Stimulated activated CD8-positive, alpha-beta memory T cell treated with anti-CD3 and anti-CD28 coated beads, Interleukin-7, amount 100 ng/mL, for 1 hour (primary cell): ENCODE measurements at places on chromosomes 4 and X.

DNA sequence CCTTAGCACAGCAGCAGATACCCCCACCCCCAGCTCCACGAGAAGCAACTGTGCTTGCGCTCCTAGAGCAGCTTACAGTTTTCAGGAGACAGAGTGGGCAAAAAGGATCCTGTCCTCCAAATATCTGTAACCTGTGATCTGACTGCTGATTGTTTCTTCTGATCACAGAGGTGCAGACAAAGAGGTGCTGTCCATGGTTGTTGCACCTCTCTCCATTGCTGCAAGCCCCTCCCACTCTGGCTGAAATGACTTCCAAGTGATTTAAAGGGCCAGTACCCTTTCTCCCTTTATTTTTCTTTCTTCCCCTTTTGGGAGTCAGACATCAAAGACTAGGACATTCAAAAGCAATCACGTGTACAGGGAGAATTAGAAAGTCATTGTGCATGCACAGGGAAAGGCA, 205.3 kb upstream of the GEMIN8 start:
- DNase-seq, result no peak

GRCh38 chrX:72062916-72063315, 68.8 kb downstream of the RTL5 start:
- DNase-seq, result no peak

DNA sequence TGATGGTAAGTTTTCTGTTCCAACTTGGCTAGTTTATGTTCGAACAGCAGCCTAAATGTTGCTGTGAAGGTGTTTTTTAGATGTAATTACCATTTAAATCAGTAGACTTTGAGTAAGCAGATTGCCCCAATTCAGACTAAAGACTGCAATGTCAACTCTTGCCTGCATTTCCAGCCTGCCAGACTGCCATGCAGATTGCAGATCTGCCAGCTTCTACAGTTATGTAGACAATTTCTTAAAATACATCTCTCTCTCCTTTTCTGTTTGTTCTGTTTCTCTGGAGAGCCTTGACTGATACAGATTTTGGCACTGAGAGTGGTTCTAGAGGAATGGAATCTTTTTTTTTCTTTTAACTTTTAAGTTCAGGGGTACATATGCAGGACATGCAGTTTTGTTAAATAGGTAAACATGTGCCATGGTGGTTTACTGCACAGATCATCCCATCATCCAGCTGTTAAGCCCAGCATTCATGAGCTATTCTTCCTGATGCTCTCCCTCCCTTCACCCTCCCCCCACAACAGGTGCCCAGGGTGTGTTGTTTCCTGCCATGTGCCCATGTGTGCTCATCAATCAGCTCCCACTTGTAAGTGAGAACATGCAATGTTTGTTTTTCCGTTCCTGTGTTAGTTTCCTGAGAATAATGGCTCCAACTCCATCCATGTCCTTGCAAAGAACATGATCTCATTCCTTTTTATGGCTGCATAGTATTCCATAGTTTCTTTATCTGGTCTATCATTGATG, 227.8 kb downstream of the CPE start:
- no peak for DNase-seq

- DNase-seq, result no peak
Measured at GRCh38 chr4:151561551-151562256, 152.7 kb downstream of the FHIP1A start.

- DNase-seq, result no peak
Measured at GRCh38 chr4:152146244-152146643, 385.4 kb upstream of the GATB start.

DNA sequence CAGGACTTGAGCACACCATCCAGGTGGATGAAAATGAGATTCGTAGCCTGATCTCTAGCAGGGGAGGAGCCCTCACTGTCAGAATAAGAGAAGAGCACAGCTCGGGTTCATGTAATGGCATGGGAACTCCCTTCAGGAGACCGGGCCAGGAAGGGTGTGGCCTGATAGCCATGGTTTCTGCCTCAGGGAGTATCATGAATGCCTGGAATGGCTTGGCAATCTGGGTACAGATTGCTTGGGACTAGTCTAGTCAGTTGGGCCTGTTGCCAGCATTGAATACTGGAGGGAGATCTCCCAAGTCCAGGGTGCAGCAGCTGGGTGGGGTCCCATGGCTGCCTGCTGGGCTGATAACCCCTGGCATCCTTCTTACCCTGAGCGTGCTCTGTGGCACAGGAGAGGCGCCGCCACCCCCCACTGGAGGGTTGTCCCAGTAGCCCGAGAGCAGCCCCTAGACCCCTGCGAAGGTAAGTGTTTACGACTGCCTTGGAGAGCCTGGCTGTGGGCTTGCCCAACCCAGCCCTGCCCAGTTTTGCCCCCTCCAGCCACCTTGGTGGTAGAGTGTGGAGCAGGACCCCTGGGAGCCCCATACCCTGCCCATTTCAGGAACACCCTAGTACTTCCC, 298.8 kb downstream of the TEX13A start:
- DNase-seq, result no peak

- DNase-seq, result no peak
Measured at GRCh38 chrX:123685232-123685631, 47.6 kb downstream of the THOC2 start.

DNA sequence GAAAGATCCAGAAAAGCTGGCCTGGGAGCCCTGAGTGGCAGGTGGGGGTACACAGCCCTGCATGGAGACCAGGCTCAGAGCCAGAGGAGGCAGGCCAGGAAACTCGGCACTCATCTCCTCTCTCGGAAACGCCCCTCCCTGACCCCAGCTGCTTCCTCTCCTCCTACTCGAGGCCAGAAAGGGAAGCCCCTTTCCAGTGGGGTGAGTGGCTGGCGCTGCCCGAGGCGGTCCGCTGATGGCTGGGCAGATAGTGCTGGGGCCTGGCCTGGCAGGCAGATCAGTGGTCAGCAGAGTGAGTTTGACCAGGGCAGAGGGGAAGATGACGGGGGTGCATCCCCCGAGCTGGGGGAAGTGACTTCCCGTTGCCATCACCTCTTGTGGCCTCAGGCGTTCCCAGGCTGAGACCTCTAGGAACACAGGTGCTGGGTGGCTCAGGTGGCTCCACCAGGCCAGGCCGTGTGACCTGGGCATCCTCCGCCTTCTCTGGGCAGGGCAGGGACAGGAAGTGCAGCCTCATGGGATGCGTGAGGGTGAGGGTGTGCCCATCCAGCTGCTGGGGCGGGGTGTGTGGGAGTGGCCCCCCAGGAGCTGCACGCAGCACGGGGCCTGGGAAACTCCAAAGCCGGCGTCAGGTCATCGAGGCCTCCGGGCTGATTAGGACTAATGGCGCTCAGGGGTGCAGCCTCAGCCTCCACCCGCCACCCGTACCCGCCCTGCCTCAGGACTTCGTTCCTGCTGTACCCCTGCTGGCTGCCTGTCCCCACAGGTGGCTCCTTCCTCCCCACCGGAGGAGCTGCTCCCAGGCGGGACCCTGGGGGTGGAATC, 5.7 kb downstream of the SH3BP2 start:
- no peak for DNase-seq

DNA sequence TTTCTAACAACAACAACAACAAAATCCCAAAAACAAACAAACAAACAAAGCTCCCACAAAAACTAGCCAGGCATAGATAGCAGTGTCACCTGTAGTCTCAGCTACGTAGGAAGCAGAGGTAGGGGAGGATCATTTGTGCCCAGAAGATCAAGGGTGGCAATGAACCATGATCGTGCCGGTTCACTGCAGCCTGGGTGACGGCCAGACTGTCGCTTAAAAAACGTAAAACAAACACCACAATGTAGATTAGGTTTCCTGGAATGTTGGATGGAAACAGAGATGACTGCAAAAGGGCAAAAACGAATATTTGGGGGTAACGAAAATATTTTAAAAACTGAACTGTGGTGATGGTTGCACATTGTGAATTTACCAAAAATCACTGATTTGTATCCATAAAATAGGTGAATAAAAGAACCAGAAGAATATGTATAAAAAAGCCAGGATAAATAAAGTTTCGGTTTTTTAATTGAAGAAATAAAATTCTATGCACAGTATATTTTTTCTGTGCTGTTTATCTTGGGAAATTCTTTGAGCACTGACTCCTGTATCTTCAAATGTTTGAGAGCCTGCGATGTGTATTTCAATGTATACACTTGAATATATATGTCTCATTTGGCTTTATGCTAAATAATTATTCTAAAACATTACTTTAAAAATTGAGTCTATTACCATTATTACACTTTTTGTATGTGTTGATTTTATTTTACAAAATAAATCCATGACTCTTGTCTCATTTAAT, 1477.0 kb downstream of the PCDH7 start:
- DNase-seq, result no peak

DNA sequence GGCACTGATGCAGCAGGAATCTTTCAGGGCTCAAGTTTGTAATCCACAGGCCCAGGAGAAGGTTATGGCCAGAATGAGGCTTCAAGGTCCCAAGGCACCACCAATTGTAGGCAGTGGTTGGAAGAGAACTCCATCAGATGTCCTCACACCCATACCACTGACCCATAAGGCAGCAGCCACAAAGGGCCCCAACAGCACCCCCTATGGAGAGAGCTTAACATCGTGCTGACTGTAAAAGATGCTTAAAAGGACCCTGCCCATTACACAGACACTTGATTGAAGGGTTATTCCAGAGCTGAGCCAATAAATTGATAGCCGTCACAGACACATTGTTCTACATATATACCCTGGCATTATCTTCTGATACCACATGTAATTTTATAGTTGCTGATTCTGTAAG, 113.7 kb downstream of the SOWAHB start:
- no peak for DNase-seq

DNA sequence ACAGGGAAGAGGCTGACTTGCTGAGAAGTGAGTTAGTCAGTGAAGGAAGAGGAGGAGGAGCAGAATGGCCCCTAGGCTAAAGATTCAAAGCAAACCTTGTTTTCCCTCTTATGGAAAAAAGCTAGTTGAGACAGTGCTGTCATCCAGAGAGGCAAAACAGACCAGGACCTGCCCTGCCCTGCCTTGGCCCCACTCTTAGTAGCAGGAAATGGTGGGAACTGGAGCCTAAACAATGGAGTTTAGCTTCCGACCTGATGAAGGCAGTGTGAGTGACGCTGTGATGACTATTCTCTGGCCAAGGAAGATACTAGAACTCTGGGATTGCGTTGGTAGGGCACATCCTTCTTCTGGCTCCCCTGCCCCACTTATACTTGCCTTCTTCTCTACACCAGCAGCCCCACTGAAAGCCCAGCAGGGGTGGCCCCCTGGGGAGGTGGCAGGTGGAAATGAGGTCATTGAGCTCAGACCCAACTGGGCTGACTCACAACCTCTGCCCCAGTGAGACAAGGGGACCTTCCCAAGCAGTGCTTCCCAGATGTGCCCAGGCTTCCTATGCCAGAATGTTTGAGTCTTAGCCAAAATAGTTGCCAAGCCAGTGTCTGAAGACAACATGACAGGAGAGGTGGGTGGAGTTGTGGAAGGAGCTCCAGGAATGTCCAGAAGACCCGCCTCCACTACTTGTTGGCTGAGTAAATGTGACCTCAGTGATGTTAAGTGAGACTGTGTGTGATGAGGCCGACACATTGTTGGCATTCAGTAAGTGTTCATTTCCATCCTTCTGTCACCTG, 38.8 kb downstream of the MSN start:
- DNase-seq, result no peak

- no peak for DNase-seq
Measured at GRCh38 chr4:122854447-122855352, 28.1 kb downstream of the FGF2 start.

DNA sequence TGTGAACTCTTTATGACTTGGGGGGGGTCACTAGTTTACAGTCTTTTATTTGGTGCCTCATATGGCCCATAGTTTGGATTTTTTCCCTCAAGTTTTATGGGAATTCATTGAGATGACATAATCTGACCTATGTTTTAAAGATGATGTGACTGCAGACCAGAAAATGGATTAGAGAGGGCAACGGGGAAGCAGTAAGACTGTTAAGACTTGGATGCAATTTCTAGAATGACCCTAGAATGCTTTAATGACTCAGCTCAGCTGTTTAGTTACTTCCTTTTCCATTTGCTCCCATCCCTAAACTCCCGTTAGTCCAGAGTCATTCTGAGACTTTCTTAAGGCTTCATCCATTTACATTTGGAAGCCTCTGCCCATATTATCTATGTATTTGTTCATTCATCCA, 59.9 kb upstream of the PDGFRA start:
- DNase-seq, result no peak

DNA sequence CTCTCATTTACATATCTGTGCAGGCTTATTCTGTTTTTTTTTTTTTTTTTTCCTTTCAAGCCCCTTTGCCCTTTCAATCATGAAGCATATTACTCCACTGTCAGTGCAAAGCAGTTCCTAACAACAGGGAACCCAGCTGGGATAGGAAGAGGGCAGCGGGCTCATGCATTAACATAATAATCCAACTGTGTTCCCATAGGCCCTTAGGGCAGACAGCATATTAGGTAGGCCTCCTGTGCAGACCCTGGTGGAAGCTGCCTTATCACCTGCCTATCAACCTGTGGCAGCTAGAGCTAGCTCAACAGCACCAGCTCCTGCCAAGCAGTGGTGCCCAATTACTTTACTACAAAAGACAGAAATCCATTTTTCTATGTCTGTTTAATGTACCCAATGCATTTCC, 49.3 kb downstream of the SLC10A7 start:
- DNase-seq, result no peak

GRCh38 chr4:7000421-7001176, 42.6 kb upstream of the TADA2B start:
- no peak for DNase-seq

DNA sequence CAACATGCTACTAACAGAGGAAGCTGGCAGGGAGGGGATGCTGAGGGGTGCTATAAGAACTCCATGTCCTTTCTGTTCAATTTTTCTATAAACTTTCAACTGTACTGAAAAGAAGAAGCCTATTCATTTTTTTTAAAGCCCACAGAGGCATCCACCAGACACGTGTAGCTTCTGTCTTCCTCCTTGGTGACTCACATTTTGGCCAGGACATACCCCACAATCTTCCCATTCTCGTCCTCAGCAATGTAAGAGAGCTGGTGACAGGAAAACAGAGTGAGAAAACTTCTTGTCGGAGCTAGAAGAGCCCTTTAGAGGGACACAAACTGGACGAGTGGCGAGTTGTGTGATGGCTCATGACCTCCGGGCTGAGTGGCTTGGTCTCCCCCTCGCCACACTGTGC, 1.1 kb downstream of the NAA10 start:
- DNase-seq, result no peak

DNA sequence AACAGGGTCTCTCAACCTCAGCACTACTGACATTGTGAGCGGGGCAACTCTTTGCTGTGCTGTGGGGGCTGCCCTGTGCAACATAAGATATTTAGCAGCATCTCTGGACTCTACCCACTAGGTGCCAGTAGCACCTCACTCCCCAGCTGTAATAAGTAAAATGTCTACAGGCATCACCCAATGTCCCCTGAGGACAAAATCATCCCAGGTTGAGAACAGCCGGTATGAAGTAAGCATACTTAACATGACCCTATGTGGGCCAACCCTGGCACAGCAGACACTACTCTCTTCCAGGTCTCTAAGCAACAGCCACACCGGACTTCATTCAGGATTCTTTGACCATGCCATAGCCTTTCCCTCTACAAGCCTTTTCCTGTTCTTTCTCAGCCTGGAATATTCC, 10.5 kb upstream of the MGST2 start:
- no peak for DNase-seq

DNA sequence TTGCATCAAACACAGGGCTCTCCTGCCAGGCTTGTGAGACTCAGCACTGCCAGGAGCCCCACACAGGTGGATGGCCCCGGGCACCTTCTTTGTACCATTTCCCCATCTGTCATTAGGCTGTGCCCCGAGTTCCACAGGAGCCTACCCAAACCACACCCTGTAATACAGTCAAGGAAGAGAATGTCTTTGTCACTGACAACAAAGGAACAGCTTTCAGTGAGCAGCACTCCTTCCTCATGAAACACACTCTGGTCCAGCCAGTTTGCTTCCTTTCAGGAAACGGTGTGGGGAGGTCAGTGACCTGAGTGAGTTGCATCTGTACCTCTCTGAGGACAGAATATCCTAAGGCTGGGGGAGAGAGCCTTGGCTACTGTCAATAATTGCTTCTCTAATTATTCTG, 53.7 kb downstream of the LNX1 start:
- no peak for DNase-seq
